ENCODE measurements at places on chromosomes 3 and 15.
A peak's percentile ranks its signal among the peaks of the same experiment; 100 is the strongest.

- no peak for DNase-seq
These were observed 84.9 kb downstream of the LRIG1 start for GRCh38 chr3:66415867-66416428.

DNA sequence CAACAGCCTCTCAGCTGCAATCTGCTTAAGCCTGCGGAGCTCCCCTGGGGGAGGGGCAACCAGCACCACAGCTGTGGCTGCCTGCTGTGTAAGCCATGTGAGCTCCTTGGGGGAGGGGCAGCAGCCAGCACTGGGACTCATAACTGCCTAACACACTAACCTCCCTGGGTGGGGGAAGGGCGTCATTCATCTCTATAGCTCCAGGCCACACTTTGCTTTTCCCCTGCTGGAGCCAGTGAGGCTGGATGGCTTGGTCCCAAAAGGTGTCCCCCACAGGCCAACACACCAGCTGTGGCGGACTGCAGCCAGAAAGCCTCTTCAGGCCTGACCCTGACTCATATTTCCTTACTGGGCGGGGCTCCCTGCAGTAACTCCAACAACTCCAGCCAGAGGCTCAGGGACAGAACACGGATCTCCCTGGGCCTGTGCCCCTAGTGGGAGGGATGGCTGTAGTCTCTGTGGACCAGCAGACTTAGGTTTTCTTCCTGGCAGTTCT lies 129.8 kb downstream of the PPM1L start:
- DNase-seq, result no peak

- DNase-seq, result no peak
These were observed 680.8 kb upstream of the CFAP20DC start for GRCh38 chr3:59730591-59730990.

GRCh38 chr3:189710620-189711402 lies 79.6 kb downstream of the TP63 start:
- no peak for DNase-seq

- no peak for DNase-seq
These were observed 267.8 kb downstream of the ADAMTS17 start for GRCh38 chr15:100073982-100074381.

GRCh38 chr15:66566963-66567531 lies 1.2 kb upstream of the LCTL start:
- DNase-seq, result peak; percentile 22

- no peak for DNase-seq
These were observed 21.3 kb upstream of the LRRC58 start for GRCh38 chr3:120370463-120370862.

DNA sequence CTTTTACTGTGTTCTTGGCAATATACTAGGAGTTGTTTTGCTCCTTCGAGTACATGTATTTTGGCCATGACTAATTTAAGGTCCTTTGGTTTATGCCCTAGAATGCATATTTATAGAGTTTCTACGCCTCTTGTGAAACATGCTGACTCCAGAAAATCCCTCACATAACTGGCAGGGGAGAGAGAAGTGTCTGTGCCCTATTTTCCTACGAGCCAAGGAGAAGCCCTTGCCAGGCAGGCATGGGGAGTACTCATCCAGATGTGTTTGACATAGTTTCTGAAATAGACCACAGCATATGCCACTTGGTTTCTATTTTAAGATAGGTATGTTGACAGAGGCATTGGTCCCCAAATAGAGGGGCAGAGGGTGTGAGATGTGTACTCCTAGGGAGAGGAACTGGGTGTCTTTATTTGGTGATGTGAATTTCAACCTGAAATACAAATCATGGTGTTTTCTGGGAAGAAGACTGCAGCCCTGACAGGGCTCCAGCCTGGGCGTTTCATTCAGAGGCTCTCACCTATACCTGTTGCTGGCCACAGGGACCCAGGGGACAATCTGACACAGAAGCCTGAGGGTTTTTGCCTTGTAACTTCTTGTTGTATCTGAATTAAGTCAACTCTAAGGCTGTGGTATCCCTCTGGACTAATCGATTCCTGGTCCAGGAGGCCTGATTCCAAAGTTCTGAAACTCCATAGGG lies 267.8 kb upstream of the C2CD4B start:
- DNase-seq, result no peak

GRCh38 chr3:146883288-146883687 lies 278.1 kb upstream of the PLSCR5 start:
- DNase-seq, result no peak

DNA sequence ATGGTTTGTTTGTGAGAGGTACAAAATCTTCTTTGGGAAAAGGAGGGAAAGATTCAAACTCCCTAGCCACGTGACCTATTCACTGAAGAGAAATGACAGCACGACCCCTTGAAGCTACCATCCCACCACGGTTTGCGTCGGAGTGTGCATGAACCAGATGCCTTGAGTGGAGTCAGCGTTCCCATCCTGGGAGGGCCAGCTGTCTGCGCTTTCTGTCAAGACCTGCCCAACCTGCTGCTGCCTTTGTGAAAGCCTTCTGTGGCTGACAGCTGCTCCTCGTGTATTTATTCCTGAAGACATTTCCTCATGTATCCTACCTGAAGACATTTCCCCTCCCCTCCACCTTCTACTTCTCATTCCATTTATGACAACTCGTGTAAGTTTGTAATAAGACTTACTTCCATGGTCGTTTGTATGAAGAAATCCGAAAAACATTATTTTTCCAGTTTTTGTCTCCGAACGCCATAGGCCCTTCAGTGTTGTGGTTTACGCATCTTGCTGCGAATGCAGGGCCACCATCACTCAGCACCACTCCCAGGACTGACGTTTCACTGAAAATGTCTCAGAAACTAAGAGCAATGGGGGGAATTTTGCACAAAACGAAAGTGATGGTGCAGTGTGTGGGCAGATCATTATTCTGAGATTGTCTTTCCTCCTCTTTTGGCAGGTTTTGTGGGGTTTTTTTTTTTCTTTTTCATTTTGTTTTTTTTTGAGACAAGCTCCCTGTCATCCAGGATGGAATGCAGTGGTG lies 18.9 kb downstream of the EBLN2 start:
- no peak for DNase-seq

GRCh38 chr3:12194669-12195161 lies 36.0 kb upstream of the TIMP4 start:
- DNase-seq, result peak; percentile 38

Measured in stimulated activated CD4-positive, alpha-beta T cell treated with anti-CD3 and anti-CD28 coated beads, TNF-alpha, amount 100 ng/mL, for 24 hours (primary cell).